ENCODE measurements at places on chromosomes 12 and 14.
A peak's percentile ranks its signal among the peaks of the same experiment; 100 is the strongest.

DNA sequence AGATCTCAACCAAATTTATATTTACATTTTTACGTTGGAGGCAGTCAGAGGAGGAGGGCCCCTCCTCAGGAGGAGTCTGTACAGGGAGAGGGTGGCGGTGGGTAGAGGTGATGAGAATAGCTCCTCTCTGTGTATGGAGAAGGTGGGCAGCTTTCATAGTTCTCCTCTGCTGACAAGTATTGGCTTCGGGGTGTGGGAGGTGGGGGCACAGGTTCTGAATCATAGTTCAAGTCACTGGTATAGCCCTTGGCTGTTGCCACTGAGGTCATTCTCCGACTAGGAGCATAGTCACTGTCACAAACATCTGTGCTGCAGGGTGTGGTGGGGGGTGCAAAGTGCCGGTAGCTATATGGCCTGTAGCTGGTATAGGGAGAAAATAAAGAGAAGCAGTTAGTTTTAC, 50.3 kb downstream of the BCL2L14 start:
- DNase-seq, result no peak

GRCh38 chr14:70666361-70666686, 24.6 kb downstream of the TTC9 start:
- no peak for DNase-seq

DNA sequence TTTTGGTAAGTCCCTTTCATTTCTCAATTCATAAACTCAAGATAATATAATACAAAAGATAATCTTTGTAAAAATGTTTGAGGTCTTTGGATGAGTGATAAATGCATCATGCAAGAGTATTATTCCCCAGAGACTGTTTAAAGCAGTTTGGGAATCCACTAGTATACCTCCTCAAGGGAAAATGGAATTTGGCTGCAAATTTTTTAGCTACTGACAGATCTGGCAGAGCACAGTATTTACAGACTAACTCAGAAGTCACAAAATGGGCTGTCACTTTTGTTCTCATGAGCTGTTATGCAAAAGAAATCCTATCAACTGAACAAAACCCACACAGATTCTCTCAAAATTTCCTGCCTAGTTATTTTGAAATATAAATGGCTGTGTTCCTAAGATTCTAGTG, 9.9 kb downstream of the SPIC start:
- no peak for DNase-seq

- peak; percentile 68 for DNase-seq
These were observed 105.4 kb upstream of the NOS1 start for GRCh38 chr12:117466677-117467362.

GRCh38 chr12:101764051-101764792, 25.0 kb upstream of the SYCP3 start:
- DNase-seq, result no peak

DNA sequence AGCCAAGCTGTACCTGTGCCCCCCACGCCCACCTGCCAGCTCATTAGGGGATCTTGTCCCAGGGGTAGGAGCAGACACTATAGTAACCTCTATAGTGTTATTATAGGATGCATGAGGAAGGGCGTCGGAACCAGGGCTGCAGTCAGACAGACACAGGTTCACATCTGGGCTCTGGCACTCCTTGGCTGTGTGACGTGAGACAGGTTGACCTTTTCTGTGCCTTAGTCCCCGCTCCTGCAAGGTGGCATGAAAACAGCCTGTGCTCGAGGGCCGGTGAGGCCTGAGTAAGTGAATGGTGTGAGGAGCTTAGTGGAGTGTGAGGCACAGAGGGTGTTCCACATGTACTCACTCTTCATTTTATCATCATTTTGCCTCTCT, 19.0 kb downstream of the ASB2 start:
- DNase-seq, result no peak
